DMS53 (cell line): ENCODE measurements at places on chromosomes 7 and 10.

DNA sequence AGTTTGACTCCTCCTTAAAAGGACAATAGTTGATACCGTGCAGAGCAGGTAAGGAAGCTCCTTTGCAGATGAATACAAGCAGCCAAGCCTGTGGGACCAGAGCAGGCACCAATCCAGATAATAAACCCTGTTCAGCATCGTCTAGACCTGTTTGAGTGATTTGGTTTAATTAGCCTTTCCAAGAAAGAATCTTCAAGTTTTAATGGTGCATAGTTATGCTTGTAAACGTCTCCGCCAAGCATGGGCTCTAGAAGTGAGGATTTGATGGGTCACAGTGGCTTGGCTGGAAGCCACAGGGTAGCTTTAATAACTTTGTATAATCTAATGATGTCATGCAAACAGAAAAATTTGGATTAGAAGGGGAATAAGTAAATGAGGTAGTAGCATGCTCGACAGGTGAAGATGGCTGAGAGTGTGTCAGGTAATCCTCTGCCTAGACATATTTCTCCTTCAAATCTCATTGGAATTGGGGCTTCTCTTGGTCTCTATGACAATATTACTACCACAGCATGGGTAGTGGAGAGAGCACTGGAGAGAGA, 188.4 kb downstream of the DYNC1I1 start:
- DNase-seq: no peak

- DNase-seq: no peak
These were observed 91.0 kb downstream of the GPAM start for GRCh38 chr10:112092519-112092918.

- no peak for DNase-seq
These were observed 9.2 kb upstream of the AKR1B1 start for GRCh38 chr7:134468054-134468453.

- no peak for DNase-seq
These were observed 26.3 kb downstream of the IPMK start for GRCh38 chr10:58241346-58241745.
